ENCODE measurements at places on chromosomes 13 and 19.

DNA sequence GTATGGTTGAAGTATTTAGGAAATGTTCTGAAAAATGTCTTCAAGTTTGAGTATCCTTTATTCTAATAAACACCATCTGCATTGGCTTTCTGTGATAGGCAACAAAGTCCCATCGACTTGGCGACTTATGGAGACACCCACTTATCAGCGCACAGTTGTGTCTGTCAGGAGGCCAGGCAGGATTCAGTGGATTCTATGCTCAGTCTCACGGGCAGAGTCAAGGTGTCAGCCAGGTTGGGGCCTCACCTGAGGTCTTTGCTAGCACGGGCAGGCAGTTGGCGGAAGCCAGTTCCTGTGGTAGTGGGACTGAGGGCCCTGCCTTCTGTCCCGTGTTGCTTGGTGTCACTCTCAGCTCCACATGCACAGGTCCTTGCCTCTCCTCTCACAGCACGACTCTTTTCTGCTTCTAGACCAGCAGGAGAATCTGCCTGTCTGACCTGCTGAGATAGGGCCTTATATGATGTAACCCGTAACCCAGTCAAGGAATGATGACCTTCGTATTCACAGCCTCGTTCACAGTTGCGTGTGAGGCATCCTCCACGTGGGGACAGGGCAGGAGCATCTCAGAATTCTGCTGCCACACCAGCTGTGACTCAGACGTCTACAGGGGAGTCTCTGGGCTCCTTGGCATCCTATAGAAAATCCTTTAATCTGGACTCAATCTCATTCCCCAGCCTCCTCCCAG is 10.0 kb downstream of the CUL4A start:
- DNase-seq, result peak; percentile 21

- DNase-seq, result peak; percentile 36
These were observed 125.6 kb downstream of the SPRY2 start for GRCh38 chr13:80215368-80215767.

GRCh38 chr19:29542327-29542726 is 16.5 kb downstream of the VSTM2B start:
- no peak for DNase-seq

GRCh38 chr13:85589021-85589420 is 210.2 kb downstream of the SLITRK6 start:
- DNase-seq, result no peak

DNA sequence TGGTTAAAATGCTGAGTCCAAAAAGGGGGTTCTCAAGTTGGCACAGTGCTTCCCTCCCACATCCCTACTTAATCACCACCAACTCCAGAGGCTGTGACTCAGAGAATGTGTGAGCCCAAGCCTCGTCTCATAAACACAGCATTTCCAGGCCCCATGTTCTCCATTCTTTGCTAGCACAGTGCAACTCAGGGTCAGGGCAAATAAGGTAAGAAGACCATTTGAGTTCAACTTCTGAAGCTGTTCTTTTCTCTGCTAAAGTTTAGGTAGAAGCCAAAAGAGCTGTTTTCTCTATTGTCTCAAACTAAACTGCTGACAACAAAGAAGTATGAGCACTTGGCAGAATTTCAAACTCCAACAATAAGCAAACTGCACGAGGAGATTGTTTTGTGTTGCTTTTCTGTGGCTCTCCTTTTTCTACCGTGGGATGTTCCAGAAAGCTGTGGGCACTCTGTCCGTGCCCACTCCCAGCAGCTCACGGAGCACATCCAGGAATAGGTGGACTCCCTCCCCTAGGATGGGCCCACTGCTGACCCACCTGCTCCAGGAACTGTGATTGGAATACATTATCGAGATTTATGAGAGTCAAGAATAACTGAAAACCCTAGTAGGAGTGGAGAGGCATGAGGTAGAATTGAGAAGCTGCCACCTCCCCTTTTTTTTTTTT is 494.3 kb downstream of the COG6 start:
- DNase-seq, result peak; percentile 74

DNA sequence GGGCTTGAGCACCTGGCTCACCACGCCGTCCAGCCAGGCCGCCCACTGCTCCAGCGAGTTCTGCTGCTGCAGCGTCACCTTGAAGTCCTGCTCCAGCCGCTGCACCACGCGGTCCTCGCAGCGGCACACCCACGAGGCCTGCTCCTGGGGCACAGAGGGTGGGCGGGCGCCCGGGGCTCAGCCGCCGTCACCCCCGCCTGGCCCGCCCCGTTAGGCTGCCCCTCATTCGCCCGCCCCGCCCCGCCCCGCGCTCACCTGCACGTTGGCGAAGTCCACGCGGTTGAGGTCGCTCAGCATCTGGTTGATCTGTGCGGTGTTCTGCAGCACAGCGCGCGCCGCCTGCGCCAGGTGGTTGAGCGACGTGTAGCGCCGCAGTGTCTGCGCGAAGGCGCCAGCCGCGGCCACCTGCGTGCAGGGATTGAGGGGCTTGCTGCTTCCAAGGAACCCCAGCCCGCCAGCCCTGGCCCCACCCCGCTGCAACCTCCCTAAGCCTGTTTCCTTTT is 11.3 kb downstream of the DCAF15 start:
- no peak for DNase-seq

All from fibroblast of skin of right biceps (primary cell).